Activated CD4-positive, alpha-beta T cell treated with anti-CD3 and anti-CD28 coated beads, Interleukin-2, amount 10 ng/mL, durations not matched to agents 7 days and 5 days (primary cell): ENCODE measurements at places on chromosomes 12 and 14. TPM values are rescaled to one million over a fixed set of nuclear protein-coding genes. Genes with fewer than 3 reads are reported as not detected.

HELB gene
- total RNA-seq: 43.3 TPM

KRT85 gene
- total RNA-seq: not detected

MYRFL gene
- not detected for total RNA-seq

PLBD2 gene
- total RNA-seq: 12.7 TPM

IL31 gene
- total RNA-seq: not detected

SLC17A8 gene
- not detected for total RNA-seq

MFAP5 gene
- not detected for total RNA-seq

TEDC1 gene
- 40.7 TPM for total RNA-seq

DNA sequence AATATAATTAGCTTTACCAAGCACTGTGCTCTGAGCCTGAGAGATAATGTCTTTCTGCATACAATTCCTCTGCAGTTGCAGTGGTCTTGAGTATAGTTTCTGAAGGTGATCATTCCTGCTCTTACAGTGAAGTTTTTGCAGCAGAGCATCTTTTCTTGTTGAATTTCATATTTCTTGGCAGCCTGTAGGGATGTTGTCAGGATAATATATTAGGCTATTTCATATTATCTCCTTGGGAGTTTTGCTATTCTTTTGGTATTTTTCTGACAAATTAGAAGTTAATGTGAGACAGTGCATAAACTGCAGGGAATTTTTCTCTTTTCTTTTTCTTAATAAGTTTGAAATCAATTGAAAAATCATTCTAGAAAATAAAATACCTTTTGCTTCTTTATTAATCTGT lies 1502.6 kb upstream of the FLRT2 start:
- no peak for DNase-seq

DNA sequence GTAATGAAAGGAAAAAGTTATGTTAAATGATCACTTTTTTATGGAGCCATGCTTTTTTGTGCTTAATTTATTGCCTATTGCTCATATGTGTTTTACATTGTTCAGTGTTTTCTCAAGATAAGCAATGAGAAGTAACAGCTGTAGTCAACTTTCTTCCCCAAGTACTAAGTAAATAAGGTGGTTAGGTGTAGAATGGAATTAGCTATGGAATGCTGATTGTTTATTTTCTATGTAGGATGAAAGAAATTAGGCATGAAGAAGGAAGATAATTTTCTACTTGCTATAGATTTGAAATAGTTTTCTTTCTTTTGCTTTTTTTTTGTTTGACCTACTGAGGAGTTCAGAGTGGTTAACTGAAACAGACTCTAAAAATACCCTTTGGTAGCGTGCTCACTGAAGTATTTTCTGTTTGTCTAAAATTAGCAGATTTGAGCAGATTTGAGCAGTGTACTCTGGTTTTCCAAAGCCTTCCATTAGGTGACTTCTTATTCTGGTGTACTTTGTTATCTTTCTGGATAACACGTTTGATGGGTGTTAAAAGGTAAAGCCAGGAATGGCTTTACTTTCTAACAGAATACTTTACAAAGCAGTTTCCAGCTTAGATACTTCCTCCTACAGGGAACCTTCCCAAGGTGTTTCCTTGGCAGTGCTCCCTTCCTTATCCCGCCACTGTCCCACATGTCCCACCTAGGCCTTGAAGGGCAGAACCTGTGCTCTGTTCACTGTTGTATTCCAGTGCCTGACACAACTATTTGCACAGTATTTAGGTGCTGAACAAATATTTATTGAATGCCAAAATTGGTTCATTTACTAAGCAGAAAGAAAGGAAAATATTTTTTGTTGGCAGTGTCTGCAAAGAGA lies 56.0 kb downstream of the RASSF3 start:
- no peak for DNase-seq

GRCh38 chr12:108297424-108297823 lies 41.7 kb downstream of the CMKLR1 start:
- DNase-seq: no peak

DNA sequence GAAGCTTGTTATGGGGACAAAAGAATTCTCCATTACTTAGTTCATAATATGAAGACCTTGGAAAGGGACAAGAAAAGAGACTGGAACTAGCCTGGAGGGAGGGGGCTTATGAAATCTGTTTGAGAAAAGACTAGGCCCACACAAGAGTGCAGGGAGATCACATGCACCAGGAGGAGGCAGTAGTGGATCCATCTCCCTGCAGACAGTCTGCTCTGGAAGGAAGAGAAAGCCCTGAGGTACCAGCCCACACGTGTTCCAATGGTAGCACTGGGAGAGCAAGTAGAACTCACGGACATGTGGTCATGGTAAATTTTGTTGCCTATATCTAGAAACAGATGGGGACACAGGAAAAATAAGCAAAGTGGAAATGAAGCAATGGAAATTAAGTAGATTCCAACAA lies 445.4 kb downstream of the SOX5 start:
- DNase-seq: no peak

GRCh38 chr14:39229222-39229543 lies 4.5 kb upstream of the MIA2 start:
- DNase-seq: peak; percentile 80

- DNase-seq: no peak
Observed at GRCh38 chr12:132163041-132163910, 19.0 kb downstream of the NOC4L start.

- DNase-seq: no peak
Observed at GRCh38 chr14:94174604-94175010, 485 bp downstream of the PPP4R4 start.

GRCh38 chr14:68655021-68655831 lies 137.6 kb downstream of the ZFP36L1 start:
- no peak for DNase-seq

DNA sequence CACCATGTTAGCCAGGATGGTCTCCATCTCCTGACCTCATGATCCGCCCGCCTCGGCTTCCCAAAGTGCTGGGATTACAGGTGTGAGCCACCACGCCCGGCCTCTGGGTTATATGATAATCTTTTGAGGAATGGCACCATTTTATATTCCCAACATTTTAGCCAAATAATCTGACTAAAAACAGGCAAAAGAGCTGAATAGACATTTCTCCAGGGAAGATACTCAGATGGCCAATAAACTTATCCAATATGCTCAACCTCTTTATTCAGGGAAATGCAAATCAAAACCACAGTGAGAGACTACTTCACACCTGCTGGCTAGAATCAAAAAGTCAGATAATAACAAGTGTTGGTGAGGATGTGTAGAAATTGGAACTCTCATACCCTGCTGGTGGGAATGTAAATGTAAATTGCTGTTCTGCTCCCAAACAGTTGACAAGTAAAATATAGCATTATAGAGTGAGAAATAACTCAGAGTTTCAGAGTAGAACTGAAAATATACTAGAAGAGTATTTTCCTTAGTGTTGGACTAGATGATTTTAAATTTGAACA lies 80.0 kb downstream of the RCOR1 start:
- no peak for DNase-seq

DNA sequence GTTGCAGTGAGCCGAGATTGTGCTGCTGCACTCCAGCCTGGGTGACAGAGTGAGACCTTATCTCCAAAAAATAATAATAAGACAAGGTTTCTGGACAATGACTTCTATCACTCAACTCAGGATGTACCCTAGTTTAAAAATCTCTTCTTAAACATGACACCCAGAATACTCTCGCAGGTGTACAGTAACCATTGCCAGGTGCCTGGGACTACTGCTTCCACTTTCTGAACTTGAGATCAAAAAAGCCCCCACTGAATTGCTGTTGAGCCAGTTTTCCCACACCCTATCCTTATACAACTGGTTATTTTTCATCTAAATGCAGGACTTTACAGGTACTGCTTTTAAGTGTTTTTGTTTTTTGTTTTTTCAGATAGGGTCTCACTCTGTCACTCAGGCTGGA lies 36.3 kb downstream of the BORCS5 start:
- DNase-seq: no peak

GRCh38 chr12:62210422-62210821 lies 49.8 kb upstream of the USP15 start:
- peak; percentile 61 for DNase-seq

- peak; percentile 91 for DNase-seq
Observed at GRCh38 chr14:105294142-105294597, 6.6 kb downstream of the BRF1 start.

GRCh38 chr12:18828987-18829386 lies 91.1 kb downstream of the CAPZA3 start:
- DNase-seq: no peak

DNA sequence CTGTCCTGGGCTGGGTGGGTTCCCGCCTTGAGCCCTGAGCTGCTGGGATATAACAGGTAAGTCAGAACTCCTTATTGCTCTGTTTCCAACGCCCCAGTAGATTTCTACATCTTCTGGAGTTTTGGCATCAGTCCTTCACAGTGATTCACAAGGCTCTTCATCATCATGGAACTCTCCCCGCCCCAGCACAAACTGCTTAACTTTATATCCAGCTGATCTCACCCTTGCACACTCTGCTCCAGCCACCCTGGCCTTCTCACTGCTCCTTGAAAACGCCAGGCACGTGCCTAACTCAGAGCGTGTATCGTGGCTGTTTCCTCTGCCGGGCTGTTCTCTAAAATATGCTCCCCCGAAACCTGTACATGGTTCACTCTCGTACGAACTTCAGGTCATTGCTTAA lies 264.9 kb downstream of the NOVA1 start:
- DNase-seq: no peak

- no peak for DNase-seq
Observed at GRCh38 chr12:31235868-31236395, 90.0 kb downstream of the SINHCAF start.

GRCh38 chr14:55938249-55938791 lies 179.9 kb upstream of the PELI2 start:
- DNase-seq: no peak
